Type B pancreatic cell (in vitro differentiated cells): ENCODE measurements at places on chromosomes 13 and 19.

DNA sequence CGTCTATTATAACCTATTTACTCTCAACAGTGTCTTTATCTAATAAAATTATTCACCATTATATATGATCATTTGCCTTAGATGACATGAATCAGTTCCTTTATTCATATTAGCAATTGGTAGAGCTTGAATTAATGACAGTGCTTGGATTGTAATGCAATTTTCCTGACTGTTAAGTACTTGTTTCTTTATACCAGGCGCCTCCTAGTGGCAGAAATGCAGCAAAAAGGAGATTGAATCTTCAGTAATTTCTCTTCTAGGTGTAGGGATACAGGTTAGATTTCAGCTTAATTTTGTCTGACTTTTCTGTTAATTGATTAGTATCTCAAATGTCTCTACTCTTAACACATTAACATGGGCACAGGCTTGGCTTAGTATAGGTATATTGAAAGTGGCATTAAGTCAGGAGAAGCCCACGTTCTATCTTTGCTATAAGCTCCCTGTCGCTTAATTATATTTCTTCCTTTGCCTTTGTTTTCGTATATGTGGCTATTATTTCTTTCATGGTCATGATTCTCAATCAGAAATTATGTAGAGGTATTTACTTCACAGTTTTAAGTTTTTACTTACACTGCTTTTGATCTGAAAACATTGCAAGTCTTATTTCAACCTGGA is 9.1 kb upstream of the LHFPL6 start:
- no peaks in the 10 kb centered on the region for H3K36me3 ChIP-seq
- no peak for DNase-seq
- no peak overlapping the region for H3K4me3 ChIP-seq
- no peak overlapping the region for H3K27ac ChIP-seq
- no peaks in the 10 kb centered on the region for H3K4me1 ChIP-seq

- DNase-seq = no peak
- no peak overlapping the region for H3K4me3 ChIP-seq
- peaks cover 4% of the 10 kb centered on the region for H3K4me1 ChIP-seq
These were observed 4.6 kb upstream of the SCEL start for GRCh38 chr13:77530875-77531274.

GRCh38 chr13:33181264-33181663 is 104.3 kb downstream of the STARD13 start:
- H3K4me3 ChIP-seq = no peak overlapping the region
- H3K36me3 ChIP-seq = peaks cover 12% of the 10 kb centered on the region
- DNase-seq = no peak
- H3K4me1 ChIP-seq = peaks cover 33% of the 10 kb centered on the region

DNA sequence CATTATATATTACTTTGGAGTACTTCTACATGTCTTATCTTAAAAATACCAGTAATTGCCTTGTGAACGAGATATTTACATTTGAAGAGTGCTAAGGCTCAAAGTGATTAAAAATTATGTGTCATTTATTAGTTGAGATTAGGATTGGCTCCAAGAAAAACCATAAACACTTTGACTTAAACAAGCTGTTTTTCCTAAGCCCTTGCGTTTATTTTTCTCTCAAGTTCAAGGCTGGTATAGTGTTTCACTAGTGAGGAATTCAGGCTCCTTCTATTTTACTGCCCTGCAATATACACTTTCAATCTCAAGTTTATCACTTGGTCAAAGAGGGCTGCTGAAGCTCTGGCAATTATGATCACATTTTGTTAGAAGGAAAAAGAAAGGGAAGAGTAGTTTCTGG is 49.9 kb downstream of the UFM1 start:
- no peaks in the 10 kb centered on the region for H3K27me3 ChIP-seq
- peaks cover 15% of the 10 kb centered on the region for H3K4me1 ChIP-seq
- no peak for DNase-seq
- no peak overlapping the region for H3K27ac ChIP-seq

DNA sequence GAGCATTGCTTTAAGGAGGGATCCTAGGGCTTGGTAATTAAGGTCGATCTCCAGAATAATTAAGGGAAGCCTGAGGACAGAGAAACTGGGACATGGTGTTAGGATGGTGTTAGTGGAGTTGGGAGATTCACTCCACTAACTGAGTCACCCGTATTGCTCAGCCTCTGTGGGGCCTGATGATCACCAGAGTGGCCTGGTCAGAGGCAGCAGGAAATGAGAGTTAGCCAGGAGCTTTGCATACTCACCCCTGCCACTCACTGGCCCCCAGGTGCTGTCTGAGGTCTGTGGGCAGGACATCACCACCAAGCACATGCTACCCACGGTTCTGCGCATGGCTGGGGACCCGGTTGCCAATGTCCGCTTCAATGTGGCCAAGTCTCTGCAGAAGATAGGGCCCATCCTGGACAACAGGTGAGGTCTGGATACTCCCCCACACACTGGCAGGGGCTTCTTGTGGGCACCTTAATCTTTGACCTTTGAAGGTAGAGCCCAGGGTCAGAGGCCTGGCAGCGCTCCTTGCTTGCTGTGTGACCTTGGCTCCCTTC is 32.1 kb downstream of the PPP2R1A start:
- no peak overlapping the region for H3K4me3 ChIP-seq
- no peak overlapping the region for H3K27ac ChIP-seq
- H3K36me3 ChIP-seq = peaks cover 63% of the 10 kb centered on the region
- DNase-seq = no peak

GRCh38 chr13:76683168-76683567 is 203.0 kb downstream of the KCTD12 start:
- no peaks in the 10 kb centered on the region for H3K36me3 ChIP-seq
- no peaks in the 10 kb centered on the region for H3K27me3 ChIP-seq
- H3K4me1 ChIP-seq = peaks cover 16% of the 10 kb centered on the region
- H3K27ac ChIP-seq = no peak overlapping the region
- DNase-seq = no peak

DNA sequence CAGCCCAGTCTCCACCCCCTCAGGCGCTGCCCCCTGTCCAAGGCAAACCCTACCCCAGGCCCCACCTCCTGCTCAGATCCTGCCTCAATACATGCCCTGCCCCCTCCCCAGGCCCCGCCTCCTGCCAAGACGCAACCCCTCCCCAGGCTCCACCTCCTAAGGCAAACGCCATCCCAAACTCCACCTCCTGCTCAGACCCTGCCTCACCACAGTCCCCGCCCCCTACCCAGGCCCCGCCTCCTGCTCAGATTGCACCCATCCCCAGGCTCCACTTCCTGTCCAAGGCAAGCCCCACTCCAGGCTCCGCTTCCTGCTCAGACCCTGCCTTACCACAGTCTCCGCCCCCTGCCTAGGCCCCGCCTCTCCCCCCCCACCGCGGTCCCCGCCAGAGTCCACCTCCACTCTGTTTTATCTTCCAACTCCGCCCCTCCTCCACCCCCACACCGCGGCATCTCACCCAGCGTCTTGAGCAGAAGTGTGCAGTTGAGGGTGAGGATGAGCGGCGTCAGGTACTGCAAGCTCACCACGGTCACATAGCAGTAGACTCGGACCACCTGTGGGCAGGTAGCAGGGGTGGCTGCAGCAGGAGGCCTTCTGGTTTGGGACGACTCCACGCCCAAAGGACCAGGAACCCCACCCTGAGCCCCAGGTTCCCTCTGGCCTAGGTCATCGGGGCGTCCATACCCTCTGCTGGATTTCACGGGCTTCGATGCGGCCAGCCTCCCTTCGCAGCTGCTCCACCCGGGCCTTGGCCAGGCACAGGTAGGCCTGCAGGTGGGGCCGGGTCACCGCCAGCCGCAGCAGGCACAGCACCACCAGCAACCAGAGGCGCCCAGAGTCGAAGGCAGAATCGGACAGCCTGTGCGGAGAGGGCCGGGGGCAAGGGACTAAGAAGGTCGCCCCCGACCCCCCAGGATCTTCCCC is 17.7 kb downstream of the TMEM161A start:
- H3K27me3 ChIP-seq = no peaks in the 10 kb centered on the region
- H3K36me3 ChIP-seq = peaks cover 9% of the 10 kb centered on the region
- no peak for DNase-seq
- H3K27ac ChIP-seq = no peak overlapping the region
- no peaks in the 10 kb centered on the region for H3K4me1 ChIP-seq
